ENCODE measurements at places on chromosomes 4 and X.

- DNase-seq = no peak
Measured at GRCh38 chr4:25252230-25253070, 18.6 kb downstream of the PI4K2B start.

DNA sequence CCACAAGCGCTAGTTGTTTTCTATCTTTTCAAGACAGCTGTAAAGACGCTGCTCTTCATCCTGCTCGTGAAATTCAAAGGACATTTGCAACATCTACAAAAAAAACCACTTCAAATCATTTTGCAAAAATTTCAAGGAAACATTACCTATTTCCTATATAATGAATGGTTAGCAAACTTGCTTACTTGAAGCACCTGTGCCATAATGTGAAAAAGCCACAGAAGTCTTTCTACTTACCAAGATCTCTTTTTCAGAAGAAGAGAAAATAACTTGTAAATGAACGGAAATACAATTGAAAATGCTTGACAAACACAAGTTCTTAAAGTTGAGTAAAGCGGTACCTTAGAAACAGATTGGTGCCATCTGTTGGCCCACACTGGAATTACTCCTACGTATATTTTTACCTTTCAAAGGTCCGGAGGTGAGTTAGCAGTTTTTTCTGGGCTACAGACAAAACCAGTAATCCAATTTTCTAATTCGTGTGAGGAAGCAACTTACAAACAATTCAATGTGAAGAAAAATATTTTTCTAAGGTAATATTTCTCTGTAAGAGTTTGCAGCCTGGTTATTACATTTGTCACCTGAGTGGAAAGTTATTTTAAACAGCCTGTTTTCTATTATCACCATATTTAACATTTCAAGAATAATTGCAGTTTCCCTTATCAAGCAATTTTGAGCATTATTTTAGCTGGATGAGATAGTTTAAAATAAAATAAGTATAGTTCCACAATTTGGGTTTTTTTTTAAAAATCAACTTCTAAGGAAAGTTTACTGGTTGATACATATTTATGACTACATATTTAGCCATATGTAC is at the start of gene TLR6:
TLR6 (minus strand) TSS at position 294 of the 814 bp plus-strand sequence. CDS start 27,344 bp downstream, outside the sequence.
- no peak for DNase-seq

DNA sequence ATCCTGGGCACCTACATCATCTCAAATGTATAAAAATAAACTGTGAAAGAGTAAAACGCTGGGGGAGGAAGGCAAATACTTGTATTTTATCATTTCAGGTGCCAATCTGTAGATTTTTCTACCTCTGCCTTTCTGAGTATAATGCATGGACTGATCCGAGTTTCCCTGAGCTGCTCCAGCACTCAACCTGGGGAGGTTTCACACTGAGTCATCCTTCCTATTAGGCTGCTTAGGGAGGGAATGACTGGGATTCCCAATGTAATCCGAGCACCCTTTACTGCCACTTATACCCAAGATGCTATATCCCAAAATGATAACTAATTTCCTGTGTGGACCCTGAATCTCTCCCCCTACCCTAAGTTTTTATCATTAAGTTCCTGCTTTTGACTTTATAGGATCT is 126.6 kb downstream of the HNRNPD start:
- no peak for DNase-seq

DNA sequence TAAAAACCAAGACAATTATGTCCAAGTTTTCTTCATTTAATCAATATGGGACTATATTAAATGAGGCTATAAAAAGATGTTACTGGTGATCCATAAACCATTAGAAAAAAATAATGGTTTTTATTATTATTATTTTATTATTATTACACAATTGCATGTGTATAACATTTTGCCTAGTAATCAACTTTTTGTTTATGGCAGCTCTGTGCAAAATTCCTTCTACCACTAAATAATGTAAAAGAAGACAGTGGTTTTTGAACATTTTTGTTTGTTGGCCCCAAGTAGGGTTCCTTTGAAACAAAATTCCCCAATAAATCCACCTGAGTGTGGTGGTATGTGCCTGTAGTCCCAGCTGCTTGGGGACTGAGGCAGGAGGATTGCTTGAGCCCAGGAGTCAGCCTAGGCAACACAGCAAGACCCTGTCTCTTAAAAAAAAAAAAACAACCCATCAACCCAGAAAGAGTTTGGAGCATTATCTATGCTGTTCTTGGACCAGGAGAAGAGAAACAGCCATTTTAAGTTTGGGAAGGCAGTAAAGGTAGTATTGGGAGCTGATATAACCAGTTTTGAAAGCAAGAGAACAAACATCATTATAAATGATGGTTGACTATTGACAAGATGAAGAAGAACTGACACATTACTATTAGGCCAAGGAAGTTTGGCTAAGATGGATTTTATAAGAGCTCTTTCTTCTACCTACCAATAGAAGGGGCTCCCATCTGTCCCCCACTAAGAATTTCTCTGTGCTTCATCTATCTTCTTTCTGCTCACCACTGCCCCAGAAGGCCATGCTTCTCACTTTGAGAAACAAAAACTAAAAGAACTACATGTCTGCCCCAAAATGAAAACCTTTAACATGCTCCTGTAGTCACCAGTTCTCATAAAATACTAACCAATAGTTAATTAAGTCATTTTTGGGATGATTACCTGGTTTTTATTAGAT is 2.2 kb downstream of the TMEM156 start:
- no peak for DNase-seq

DNA sequence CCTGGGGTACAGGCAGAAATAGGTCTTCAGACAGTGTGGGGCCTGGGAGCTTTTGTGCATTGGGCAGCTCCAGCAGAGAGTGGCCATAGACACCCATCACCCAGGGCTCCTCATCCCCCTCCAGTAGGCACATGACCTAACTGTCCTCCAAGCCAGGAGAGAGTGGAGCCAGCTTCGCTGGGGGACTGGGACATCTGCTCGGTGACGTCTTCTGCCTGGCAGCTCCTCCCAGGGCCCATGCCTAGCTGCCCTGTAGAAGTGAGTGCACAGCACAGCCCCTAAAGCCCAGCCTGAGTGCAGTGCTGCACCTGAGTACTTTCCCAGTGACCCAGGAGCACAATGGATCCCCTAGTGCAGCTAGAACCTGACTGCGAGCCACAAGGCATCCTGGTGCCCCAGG is 279.7 kb upstream of the SLC7A11 start:
- DNase-seq = no peak

DNA sequence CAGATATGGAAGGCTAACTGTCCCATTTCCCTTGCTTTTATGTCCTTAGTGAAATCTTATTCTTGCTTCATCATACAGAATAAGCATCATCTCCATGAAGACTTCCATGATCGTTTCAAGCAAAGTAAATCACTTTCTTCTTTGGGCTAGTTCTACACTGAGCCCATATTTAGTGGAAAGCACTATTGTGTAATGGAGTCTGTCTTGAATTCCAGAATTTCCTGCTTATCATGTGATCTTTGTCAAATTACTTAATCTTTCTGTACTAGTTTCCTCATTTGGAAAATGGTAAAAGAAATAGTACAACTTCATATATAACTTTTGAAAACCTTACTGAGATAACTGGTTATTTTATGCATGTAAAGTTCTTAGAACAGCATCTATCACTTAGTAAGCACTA is 7.6 kb downstream of the ANAPC10 start:
- no peak for DNase-seq

DNA sequence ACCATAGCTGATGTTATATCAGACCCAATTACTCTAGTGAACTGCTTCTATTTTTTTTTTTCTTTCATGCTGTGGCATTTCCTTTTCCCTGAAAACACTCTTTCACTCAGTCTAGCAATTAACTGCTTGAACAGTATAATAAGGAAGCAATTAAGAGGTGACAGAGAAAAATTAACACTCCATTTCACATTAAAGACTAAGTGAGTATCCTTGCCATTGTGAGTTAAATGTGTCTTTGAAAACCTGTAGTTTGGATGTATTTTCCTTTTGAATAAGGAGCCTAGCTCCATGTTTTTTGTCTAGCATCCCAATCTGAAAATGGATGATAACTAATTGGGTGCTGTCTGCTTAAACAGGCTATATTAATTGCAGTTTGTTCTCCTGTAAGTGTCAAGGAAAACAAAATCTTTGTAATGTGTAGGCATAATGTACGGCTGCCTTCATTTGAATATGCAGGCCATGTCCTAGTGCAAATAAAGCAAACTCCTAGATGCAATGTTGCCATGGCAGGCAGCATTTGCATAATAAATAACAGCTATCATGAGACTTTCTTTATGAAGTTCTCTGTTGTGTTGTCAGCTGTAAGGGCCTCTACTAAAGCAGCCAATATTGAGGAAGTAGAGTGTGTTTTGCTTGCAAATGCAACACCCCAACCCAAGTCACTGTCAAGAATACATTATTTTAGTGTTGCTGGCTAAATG is 416.7 kb downstream of the ZIC3 start:
- DNase-seq = no peak

DNA sequence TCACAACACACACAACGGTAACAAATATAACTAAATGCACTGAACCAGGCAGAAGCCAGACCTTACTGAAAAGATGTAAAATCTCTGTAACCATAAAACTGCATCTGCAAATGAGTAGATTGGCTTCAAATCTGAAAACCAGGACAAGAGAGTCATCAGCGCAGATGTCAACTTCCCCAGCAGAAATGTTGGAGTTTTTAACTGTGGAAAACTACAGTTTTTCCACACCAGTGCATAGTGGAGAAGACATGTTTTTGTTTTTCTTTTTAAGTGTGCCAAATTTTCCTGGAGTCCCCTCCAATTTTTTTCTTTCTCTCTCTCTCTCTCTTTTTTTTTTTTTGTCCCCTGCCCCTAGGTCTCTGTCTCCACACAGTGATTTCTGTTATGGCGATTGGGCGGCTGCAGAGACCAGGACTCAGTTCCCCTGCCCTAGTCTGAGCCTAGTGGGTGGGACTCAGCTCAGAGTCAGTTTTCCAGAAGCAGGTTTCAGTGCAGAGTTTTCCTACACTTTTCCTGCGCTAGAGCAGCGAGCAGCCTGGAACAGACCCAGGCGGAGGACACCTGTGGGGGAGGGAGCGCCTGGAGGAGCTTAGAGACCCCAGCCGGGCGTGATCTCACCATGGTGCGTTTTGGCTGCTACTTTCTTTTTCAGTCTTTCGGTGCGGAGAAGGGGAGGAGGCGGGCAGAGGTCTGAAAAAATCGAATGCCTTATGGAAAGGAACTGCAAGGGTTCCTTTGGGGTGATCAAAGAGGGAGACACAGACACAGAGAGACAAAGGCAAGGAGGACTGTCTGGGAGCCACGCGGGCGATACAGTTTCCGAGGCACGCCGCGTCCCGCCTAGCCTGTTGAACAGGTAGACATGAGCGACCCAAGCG is at the start of gene GUCY1A1:
GUCY1A1 (plus strand) TSS at position 505 of the 878 bp plus-strand sequence. CDS start 30,020 bp downstream, outside the sequence.
- peak; percentile 27 for DNase-seq

GRCh38 chr4:185717377-185717741 is 94.6 kb downstream of the SORBS2 start:
- no peak for DNase-seq

GRCh38 chr4:174211622-174212044 is 71.8 kb downstream of the FBXO8 start:
- no peak for DNase-seq

- DNase-seq = no peak
Measured at GRCh38 chr4:186030399-186030775, 38.6 kb upstream of the TLR3 start.
